ENCODE measurements at places on chromosomes 12 and 14.

DNA sequence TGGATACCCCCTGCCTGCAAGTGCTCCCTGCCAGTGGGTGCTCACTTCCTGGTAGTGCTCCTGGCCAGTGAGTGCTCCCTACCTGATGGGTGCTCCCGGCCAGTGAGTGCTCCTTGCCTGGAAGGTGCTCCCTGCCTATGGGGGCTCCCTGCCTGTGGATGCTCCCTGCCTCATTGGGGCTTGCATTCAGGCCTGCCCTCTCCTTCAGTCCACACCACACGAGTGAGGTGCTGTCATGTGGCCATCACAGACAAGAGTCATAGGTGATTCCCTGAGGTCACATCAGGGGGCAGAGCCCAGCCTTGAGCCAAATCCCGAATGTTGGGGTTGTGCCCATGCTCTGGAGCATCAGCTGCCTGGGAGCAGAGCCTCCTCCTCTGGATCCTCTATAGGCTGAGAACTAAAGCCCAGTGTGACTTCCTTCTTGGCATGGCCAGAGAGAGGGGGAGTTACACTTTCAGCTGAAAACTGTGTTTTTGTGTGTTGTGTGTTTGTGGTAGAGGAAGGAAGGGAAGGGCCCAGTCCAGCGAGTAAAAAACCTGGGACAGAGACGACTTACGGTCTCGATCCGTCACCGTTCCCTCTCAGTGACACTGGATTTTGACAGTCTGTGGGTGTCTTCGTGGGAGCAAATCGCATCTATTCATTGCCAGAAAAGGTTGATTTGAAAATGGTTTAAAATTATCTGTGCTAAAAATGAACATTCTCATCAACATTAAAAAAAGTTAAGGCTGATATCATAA, 136.0 kb downstream of the ADGRD1 start:
- no peak for DNase-seq

DNA sequence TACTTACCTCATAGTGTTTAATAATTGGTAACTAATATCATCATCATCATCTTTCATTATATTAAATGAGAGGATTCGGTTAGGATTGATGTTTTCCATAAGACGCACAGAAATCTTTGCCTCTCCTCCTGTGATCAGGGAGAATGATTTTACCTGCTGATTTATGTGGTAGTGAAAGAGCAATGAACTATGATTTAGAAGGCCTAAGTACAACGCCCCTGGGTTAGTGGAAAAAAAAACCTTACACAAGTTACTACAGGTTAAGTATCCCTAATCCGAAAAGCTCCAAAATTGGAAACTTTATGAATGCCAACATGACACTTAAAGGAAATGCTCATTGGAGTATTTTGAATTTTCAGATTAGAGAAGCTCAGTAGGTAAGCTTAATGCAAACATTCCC, 55.8 kb downstream of the ARID2 start:
- no peak for DNase-seq

- DNase-seq = no peak
These were observed 1888.1 kb upstream of the SEL1L start for GRCh38 chr14:83421711-83422110.

DNA sequence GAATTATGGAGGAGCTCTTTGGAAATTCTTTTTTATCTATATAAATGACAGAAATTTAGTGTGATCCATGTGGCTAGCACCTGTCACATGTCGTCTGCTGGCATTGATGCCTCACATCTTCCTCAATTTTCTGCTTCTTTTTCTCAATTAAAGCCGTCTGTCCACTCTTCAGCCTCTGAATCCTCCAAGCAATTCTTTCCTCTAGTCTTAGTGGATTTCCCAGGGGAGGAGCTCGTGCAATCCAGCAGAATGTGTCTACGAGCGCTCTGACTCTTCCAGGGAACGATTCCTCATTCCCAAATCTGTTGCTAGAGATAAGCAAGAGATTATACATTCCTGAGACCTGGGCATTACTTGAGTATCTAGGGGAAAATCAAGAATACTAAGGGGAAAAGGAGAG, 176.6 kb downstream of the EMP1 start:
- DNase-seq = no peak

DNA sequence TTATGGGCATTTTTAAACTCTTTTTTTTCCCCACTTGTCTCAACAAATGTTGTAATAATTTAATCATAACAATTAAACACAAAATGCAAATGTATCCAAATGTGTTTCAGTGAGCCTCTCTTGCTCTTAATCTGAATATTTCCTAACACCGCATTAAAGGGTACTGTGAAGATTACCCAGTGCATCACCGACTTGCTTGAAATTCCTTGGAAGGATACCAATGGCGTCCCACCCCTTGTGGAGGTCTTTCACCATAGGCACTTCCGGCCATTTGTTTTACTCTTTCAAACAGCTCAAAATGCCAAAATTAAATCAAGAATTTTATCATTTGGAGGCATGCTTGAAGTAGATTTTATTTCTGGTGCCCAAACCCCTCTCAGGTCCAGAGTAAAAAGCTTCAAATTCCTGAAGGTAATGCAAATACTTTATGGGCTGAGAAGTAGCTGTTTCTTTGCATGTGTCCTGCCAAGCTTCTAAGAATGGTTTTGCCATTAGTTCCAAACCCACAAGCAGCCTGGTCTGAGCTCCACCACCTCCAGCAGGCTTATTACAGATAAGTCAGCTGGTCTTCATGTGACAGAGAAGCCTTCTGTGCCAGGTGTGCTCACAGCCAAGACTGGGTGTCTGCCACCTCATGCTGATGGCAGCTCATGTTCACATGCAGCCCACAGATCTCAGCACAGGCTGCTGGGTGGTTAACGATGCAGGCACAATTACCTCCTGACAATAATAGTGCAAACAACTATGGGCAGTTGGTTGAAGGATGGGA, 16.4 kb upstream of the NUDT4 start:
- DNase-seq = peak; percentile 8

DNA sequence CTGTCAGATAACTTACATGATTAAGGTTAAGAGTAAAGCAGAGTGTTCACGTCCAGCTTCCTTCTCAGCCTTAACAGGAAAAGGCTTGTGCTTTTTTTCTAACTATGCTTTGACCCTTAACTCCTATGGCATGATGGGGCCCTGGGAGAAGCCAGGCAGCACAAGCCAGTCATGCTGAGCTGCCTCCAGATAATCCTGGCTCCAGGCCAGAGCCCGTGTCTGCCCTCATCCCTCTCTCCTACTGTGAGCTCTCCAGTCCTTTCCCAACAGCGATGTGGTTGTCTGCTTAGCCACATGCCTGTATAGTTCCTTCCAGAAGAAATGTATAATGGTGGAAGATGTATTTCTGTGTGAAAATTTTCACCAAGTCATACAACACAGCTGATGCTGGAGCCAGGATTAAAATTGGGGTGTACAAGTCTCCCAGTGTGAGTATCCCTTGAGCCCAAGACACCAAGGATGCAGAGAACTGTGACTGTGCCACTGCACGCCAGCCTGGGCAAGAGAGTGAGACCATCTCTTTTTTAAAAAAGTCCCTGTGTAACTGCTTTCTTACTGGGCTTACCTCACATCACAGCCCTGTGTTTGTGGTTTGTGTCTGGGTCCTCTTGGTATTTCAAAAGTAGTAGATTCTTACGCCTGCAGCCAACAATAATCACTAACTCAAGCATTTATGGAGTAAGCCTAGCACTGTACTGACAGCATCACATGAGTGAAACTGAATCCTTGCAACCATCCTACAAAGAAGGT, 7.9 kb upstream of the ITFG2 start:
- DNase-seq = peak; percentile 87

DNA sequence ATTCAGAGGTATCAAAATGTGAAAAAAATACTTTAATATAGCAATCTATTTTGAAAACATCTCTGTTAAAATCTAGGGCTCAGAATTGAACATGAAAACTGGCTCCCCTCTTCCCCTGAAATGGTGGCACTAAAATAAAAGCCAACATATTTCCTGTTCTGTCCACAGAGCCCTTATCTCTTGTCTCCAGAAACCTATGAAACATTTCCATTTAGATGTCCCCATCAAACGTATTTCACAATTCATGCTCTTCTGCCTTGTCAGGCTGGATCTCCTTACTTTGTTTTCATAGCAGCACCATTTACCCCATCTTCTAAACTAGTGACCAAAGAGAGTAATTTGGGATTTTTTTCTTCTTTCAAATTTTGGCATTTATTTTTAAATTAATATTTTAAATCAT, 42.4 kb downstream of the PDE3A start:
- no peak for DNase-seq

DNA sequence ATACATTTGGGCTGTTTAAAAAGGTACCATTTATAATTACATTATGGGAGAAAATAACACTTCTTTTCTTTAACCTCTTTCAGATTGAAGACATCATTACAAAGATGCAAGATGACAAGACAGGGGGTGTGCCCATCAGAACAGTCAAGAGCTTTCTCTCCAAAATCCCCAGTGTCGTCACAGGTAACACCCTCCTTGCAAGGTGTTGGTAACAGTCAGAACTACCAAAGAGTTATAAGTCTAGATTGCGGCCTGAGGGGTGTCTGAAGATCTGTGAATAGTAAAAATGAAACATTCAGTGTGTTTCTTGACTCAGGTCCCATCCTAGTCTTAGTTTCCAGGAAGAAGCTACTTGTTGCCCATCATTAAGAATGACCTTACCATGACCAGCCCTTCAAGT, 419.8 kb downstream of the RGS6 start:
- no peak for DNase-seq

GRCh38 chr12:24597580-24597979, 351.3 kb downstream of the BCAT1 start:
- DNase-seq = no peak

GRCh38 chr14:100442498-100443490, 119.7 kb downstream of the SLC25A47 start:
- DNase-seq = no peak

DNA sequence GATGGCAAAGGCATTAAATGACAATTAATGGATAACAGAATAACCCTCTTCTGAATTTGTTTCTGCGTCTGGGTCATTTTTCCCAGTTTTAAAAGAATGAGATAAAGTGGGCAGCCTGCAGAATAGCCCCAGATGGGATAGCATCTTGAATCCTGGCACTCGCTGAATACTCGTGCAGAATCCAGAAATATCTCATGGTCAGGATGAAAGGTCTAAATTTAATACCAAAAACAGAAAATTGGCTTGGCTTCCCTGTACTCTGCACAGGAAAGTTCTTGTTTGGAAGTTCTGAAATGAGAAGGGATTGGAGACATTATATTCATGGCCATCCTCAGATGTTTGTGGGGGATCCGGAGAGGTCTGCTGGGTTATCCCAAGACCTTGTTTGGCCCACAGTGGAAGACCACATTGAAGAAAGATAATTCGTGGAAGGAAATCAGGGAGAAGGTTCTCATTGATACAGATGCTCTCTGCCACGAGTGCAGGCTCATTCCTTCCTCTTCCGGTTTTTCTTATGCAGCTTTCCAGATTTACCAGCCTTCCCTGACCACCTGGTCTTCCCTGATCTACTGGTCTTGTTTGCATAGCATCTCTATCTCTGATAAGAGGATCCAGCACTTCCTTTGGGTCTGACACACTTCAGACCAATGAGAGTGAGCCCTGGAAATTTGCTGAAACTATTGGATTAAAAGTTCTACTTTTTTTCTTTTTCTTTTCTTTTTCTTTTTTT, 6.0 kb upstream of the IFT81 start:
- DNase-seq = peak; percentile 83

DNA sequence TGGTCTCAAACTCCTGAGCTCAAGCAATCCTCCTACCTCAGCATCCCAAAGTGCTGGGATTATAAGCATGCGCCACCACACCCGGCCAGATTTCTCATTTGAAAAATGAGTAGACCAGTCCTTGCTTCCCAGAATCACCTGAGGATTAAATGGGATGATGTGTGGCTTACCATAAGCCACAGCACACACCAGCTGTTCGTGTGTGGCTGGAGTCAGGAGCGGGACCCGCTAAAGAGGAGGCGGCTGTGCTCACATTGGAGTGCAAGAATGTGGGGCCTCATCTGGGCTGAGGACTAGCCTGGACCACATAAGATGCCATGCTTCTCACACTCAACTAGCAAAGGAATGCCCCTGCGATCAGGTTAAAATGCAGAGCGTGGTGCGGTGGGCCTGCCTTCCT, 6.7 kb upstream of the ALDH2 start:
- no peak for DNase-seq

- no peak for DNase-seq
These were observed 288.6 kb downstream of the PDZRN4 start for GRCh38 chr12:41476499-41477439.

GRCh38 chr14:52071675-52072074, 2.8 kb upstream of the NID2 start:
- no peak for DNase-seq

- DNase-seq = peak; percentile 30
These were observed 37.4 kb downstream of the SUSD6 start for GRCh38 chr14:69648480-69649451.

GRCh38 chr12:30729547-30729946, 25.2 kb downstream of the CAPRIN2 start:
- no peak for DNase-seq

DNA sequence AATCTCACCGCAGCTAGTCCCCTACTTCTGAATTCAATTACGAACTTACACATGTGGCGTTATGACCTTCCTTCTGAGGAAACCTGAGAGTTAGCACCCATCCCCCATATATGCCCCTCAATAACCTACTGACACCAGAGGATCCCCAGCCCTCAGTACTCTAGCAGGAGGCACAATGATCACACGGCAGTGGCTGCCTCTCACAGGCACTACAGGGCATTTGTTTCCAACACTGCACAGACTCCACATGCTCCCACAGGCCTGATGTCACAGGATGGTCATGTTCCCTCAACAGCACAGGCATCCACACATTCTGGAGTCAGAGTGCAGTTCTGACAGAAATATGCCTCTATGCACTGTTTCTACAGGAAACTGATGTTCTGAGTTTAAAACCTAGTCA, 17.4 kb downstream of the PPP1CC start:
- DNase-seq = no peak

DNA sequence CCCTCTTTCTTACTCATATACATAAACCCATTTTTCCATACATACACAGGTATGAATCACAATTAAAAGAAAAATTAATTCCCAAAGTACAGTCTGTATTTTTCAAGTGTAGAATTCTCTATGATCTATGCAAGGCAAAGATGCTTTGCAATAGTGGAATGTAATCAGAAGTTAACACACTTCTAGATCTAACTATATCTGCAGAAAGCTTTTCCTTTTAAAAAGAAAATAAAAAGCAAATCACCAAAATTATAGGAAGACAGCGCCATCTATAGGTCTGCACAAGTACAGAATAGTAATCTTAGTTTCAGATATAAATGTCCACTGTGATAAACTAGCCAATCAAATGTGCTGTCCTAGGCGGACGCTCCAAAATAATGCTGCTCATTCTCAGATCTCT, 22.0 kb downstream of the SLC25A21 start:
- peak; percentile 6 for DNase-seq

- no peak for DNase-seq
These were observed 462.0 kb downstream of the CCDC91 start for GRCh38 chr12:28652239-28652638.

DNA sequence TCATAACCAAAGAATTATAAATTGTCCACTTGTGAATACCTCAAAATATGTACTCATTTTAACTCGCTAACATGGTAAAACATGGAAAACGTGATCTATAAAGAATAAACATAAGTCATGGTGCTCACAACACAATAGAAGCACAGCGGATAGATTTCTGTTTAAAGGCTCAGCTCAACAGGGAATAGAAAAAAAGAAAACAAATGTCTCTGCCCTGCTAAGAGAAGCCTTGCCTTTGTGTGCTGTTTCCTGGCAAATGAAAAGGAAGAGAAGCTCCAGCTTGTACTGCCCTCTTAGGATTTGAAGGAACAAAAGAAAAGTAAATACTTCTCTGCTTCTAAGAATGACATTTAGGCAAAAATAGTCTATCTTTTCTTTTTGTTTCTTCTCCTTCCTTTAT, 121.0 kb upstream of the KRR1 start:
- no peak for DNase-seq

GRCh38 chr12:30945443-30946164, 19.1 kb downstream of the TSPAN11 start:
- no peak for DNase-seq

- DNase-seq = no peak
These were observed 70.0 kb upstream of the GALNT9 start for GRCh38 chr12:132399092-132400010.
